ENCODE measurements at places on chromosomes 3 and 15. TPM values are rescaled to one million over a fixed set of nuclear protein-coding genes. Genes with fewer than 3 reads are reported as not detected.

GRCh38 chr15:101637516-101637915 is 14.7 kb downstream of the TM2D3 start:
- DNase-seq, result no peak

GRCh38 chr3:31522152-31522551 is 10.6 kb upstream of the STT3B start:
- no peak for DNase-seq

DNA sequence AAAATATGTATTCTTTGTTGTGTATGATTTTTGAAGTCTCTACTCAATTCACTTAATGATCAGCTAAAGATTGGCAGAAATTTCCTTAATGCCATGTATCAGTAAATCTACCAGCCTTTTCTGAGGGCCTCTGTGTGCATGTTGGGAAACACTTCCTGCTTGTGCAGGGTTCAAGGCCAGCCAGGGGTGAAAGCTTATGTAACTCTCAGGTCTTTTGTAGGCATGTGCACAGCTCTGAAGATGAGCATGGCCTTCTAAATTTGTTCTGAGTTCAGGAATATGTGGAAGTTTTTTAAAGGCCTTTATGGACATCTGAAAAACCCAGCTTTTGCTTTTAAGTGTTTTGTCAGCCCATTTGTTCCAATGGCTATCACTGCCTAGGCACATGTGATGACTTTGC is 82.7 kb downstream of the ROBO1 start:
- no peak for DNase-seq

Gene SCN11A
- total RNA-seq, result 0.36 TPM

Gene GXYLT2
- total RNA-seq, result 7.9 TPM

GRCh38 chr3:28891485-28891884 is 389.4 kb upstream of the RBMS3 start:
- no peak for DNase-seq

Gene LRRC49
- total RNA-seq, result 7.3 TPM

DNA sequence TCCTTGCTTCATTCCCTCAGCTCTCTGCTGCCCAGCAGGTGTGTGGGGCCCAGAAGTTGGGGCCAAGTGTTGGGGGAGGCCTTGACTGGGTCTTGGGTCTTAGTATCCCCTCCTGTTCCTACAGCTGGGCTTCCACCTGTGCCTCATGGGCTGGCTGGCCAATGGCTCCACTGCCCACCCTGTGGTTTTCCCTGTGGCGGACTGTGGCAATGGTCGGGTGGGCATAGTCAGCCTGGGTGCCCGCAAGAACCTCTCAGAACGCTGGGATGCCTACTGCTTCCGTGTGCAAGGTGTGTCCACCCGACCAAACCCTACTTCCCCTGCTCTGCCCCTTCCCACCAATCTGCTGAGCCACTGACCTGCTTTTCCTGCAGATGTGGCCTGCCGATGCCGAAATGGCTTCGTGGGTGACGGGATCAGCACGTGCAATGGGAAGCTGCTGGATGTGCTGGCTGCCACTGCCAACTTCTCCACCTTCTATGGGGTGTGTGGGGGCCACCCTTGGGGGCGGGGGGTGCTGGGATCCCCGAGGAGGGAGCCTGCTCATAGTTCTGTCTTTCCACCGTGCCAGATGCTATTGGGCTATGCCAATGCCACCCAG is 10.9 kb downstream of the NT5DC2 start:
- no peak for DNase-seq

Gene CTDSPL
- total RNA-seq, result 30.0 TPM

Gene ADGRG7
- total RNA-seq, result 0.63 TPM

GRCh38 chr15:75231836-75232235 is 26.3 kb upstream of the GOLGA6C start:
- DNase-seq, result no peak

GRCh38 chr15:67133026-67133425 is 67.6 kb downstream of the SMAD3 start:
- peak; percentile 31 for DNase-seq

DNA sequence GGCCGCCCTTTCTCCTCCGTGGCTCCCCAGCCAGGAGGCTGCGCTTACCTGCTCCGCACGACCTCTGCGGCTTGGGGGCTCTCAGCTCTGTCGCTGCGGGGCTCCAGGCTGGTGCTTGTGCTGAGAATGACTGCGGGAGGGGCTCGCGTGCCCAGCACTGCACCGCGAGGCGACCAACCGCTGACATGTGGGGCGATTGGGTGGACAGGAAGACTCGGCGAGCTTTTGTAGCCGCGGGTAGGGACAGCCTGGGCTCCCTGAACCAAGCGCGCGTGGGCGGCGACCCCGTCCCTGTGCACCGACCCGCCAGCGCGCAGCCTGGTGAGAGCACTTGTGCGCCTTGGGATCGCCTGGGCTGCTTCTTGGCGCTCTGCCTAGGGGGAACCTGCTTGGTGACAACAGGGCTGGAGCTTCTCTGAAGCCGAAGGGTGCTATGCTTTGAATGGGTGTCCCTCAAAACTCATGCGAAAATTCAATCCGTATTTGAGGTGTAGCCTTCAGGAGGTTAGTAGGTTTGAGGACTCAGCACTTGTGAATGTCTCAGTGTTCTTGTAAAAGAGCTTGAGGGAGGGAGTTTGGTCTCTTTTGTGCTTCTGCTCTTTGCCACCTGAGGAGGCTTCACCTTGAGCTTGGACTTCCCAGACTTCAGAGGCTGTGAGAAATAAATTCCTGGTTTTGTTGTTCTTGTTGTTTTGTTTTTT is 50.4 kb downstream of the IL12A start:
- peak; percentile 79 for DNase-seq

Gene SERPINI2
- not detected for total RNA-seq

Gene COL6A5
- 0.02 TPM for total RNA-seq

Gene ZNF619
- total RNA-seq, result 13.7 TPM

Gene TMCO5A
- not detected for total RNA-seq

GRCh38 chr3:30977592-30977991 is 83.1 kb upstream of the GADL1 start:
- no peak for DNase-seq

GRCh38 chr3:29436612-29437323 is 155.9 kb downstream of the RBMS3 start:
- DNase-seq, result no peak

DNA sequence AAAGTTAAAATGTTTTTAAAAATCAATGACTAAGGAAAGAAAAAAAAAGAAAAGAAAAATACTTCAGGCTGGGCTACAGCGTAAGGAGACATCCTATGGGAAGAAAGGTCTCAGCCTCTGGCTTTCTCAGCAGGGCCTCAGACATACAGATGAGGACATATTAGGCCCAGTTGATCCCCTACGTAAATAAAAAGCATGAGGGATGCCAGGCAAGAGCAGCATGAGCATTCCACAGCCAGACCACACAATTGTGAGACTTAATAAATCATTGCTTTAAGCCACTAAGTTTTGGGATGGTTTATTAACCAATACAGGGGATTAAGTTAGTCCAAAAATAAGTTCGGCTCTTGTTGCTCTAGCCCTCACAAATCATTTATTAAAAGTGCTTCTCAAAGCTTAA is 394.1 kb upstream of the NECTIN3 start:
- no peak for DNase-seq

DNA sequence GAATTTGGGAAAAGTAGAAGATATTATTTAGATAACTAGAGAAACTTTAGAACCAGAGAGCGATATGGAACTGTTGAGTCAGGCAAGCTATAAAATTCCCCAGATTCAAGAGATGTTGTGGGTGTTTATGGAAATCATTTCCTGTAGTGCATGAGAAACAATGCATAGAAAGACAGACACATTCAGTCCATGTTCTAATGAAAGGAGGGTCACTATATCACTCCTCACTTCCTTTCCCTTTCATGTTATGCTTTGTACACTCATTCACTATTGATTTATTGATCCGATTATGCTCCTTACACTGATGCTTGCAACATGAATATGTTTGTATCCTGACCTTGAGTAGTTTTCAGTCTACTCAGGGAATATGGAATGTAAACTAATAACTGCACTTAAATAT is 1459.9 kb upstream of the ALCAM start:
- DNase-seq, result no peak

DNA sequence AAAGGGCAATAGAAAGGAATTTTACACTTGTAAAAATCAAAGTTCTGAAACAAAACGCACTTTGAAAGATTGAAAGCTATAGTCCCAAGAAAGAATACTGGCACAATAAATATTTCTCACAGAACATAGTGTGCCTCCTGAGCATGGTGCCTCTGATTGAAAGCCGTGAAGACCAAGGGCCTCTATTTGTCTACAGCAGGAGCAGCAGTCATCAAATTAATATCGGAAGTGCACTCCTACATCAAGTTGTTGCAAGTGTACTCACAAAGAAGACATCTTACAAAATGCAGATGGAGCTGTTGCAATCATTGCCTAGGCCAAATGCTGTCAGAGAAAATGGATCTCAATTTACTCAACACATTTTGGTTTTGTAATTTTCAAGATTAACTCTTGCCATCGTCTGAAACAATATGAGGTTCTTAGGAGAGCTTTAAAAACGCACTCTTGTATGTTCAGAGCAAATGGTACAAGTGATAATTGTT is 9.2 kb upstream of the WDR49 start:
- DNase-seq, result no peak

DNA sequence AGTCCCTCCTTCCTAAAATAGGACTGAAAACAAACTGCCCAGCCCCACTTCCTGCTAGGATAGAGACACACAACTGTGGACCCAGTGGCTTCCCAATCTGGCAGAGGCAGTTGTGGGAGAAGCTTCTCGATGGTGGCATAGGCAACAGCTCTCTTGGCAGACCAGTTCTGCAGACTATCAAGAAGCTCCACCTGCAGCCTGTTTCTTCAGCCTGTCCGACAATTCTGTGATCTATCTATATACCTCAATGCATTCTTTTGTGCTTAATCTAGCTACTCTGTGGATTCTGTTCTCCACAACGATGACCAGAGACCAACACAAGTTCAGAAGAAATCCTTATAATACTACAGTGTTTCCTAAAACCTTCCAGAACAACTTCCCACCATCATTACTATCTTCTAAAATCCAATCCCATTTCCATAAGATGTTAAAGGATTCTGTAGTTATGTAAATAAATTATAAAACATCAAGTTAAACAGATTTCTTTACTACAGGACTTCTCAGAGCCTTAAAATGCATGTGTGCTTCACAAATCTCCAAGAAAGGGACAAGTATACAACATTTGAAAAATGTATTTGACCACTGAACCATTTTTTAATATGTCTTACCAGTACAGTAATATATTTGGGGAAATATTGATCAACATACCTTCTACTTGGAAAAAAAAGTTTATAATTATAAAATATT is 57.7 kb downstream of the IGF2BP2 start:
- no peak for DNase-seq

- no peak for DNase-seq
Observed at GRCh38 chr15:51377038-51377786, 35.8 kb downstream of the GLDN start.

GRCh38 chr15:66854012-66854965 is 152.3 kb downstream of the SMAD6 start:
- DNase-seq, result peak; percentile 66

Gene SLCO3A1
- total RNA-seq, result 5.6 TPM

GRCh38 chr3:61758839-61759238 is 197.5 kb downstream of the PTPRG start:
- no peak for DNase-seq

DNA sequence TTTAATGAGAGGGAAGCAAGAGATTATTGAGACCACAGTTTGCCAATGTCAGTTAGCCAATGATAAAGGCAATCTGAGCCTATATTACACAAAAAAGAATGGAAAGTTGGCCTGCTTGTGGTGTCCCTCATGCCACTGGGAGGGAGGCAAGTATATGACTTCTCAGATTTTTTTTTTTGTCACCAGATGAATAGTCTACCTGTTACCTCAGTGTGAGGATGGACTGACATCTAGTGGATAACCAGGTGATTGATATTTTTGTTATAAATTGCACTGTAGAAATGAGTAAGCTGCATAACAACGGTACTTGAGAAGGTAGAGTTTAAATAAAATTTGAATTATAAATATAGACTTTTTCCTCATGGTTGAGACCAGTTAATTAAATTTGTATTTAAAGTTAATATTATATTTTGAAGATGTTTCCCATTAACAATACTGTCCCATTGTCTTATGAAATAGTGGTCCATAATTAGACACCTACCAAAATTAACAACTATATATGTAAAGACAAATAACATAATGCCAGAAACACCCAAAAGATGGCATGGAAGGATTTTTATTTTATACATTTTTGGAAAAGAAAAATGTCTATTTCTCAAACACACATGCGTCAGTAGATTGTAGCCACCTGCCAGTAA is 237.8 kb upstream of the GADL1 start:
- DNase-seq, result no peak

DNA sequence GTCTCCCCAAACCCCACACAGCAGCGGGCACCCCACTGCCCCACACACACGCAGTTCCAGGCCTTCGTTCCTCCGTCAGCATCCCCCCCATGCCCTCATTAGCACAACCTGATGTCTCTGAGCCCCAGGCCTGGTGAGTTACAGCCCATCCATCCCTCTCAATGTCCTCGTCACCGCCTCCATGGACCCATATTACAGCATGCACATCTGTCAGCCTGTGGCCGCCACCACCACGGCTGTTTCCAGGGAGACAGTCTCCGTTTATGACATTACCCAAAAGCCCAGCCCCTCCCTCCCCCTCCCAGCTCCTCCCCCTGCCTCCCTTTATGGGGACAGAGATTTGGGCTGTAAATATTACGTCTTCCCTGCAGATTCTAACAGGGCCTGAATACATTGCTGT is 143.1 kb upstream of the LINGO1 start:
- no peak for DNase-seq

Gene RETNLB
- total RNA-seq, result not detected

DNA sequence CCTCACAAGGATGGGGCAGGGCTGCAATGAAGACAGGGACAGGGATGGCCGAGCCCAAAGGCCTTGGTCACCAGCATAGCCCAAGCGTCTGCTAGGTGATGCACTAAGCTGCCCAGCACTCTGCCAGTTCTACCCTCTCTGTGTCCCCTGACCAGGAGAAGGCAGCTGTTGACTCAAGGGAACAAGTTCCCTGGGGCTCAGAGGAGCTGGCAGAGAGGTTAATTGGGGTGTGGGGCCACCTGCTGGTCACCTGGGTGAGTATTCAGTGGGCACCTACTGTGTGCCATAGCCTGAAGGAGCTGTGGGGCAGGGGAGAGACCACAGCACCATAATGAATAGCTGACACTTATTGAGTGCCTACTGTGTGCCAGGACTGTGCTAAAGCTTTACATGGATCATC is 22.0 kb upstream of the DOCK3 start:
- DNase-seq, result peak; percentile 89

Gene ACAP2
- 57.3 TPM for total RNA-seq

- no peak for DNase-seq
Observed at GRCh38 chr3:109353057-109353456, 15.7 kb upstream of the DPPA4 start.

- no peak for DNase-seq
Observed at GRCh38 chr3:127796045-127796830, 26.1 kb downstream of the MGLL start.

Gene ITGA11
- total RNA-seq, result 0.36 TPM

- DNase-seq, result no peak
Observed at GRCh38 chr3:127751163-127751621, 71.1 kb downstream of the MGLL start.

Gene PLA2G4D
- not detected for total RNA-seq

Gene GHSR
- total RNA-seq, result not detected
